Posterior vena cava (tissue), 2 donors: ENCODE measurements at places on chromosomes 5 and 9. TPM values are rescaled to one million over a fixed set of nuclear protein-coding genes. Genes with fewer than 3 reads are reported as not detected.

- DNase-seq, result no peak
These were observed 36.7 kb upstream of the SLC36A2 start for GRCh38 chr5:151384106-151384505.

THBS4 gene
- total RNA-seq, result 80.2 TPM

DNA sequence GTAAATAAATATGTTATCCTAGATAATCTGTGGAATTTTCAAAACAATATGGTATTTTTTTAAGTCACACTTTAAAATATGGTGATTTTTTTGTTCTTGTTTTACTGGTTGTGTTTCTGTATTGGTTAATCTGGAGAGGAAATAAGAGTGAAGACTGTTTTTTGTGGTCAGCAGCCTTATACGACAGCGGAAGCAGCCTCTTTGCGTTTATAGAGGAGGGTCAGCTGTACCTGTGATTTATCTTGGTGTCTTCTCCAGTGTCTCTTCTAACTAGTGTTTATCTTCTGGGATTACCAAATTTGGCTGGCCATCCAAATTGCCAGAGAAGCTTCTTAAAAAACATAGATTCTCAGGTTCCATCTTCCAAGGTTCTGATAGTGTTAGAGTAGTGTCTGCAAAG lies 58.7 kb downstream of the ICE1 start:
- DNase-seq, result no peak

DNA sequence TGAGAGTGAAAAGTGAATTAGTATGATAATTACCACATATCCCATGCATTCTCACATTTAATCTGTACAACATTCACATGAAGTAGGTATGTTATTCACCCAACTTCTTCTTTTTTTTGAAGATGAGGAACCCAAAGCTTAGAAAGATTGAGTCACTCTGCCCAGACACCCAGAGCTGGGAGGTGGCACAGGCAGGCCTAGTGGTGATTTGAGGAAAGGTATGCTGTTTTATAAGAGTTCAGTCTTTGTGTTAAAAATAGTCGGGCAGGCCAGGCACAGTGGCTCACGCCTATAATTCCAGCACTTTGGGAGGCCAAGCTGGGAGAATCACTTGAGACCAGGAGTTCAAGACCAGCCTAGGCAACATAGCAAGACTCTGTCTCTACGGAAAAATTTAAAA lies 285.3 kb downstream of the NR3C1 start:
- DNase-seq, result no peak

DNA sequence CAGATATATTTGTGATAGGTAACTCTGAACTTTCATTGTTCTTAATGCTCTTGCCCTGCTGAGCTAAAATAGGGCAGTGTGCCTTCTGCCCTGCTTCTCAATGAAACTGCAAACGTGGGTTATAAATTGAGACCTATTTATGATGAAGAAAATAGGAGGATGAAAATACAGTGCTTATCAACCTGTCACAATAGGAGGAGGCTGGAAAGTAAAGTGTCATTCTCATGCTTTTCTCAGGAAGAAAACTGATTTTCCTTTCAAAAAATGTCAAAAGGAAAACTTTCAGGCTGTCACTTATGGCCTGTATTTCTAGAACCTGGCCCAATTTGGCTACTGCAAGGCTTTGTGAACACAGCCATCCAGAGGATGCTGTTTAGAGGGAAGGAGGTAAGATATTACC lies 130.3 kb upstream of the TUSC1 start:
- no peak for DNase-seq

DNA sequence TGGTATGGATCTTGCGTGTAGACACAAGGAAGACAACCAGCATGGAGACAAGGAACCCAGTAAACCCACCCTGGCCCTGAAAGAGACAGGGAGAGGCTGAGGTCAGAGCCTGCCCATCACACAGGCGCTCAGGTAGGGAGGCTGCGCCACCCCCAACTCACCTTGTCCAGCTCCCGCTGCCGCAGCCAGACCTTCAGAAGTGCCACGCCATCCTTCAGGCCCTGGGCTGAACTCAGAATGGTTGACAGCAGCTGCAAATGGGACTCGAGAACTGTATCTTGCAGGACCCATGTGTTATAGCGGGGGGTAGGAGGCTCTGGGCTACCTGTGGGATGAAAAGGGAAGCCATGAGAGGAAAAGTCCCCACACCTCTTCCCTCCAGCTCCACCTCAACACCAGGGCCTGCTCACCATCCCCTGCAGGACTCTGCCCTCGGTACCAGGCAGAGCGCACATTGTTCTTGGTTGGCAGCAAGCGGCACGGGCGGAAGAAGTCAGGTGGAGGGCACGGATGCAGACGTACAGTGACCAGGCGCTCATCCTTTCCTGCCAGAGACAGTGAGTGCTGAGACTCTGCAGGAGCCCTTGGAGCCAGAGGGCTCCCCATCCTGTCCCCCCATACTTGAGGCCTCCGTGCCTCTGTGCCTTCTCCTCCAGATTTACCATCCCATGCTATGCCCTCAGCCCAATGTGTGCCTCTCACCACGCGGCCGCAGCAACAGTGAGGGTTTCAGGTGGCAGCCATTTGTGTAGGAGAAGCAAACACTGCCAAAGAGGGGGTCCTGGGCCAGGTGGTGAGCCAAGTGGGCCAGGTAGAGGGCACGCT lies 4.7 kb downstream of the NOL6 start:
- DNase-seq, result peak; percentile 50

- no peak for DNase-seq
These were observed 4.1 kb downstream of the OR2V1 start for GRCh38 chr5:181126841-181127240.

GRCh38 chr9:108376140-108376539 lies 479.6 kb downstream of the ACTL7B start:
- DNase-seq, result no peak

SLC6A18 gene
- not detected for total RNA-seq

DNA sequence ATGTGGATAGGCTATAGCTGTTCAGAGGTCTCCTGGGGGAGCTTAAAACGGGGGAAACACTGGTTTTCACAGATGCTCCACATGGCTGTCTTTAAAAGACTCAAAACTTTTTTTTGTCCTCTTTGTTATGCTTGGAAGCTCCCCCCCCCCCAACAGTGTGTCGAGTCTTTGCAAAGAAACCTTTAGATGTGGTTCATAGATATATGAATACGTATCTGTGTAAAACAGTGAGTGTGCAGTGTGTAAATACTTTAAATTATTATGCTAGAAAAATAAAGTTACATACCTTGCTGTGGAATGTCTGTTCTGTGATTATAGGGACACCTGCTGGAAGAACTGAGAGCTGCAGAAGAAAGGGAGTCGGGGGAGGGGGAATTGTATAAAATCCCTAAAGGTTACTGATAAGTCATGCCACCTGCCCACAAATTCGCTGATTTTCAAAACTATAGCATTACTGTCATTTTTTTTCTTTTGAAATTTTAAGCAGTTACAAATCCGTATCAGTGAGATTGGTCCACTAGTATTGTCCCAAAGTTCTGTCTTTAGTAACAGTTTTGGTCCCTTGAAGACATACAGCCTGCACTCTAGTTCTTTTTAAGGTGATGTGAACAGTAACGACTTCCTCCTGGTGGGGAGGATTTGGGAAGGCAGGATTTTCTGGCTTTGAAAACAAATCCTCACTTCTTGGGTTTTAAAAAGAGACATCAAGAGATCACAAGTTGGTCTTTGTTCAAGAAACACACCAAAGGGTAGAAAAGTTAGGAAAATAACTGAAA lies 22.9 kb downstream of the RGMB start:
- no peak for DNase-seq

GRCh38 chr9:87112656-87113055 lies 165.3 kb upstream of the GAS1 start:
- no peak for DNase-seq

DNA sequence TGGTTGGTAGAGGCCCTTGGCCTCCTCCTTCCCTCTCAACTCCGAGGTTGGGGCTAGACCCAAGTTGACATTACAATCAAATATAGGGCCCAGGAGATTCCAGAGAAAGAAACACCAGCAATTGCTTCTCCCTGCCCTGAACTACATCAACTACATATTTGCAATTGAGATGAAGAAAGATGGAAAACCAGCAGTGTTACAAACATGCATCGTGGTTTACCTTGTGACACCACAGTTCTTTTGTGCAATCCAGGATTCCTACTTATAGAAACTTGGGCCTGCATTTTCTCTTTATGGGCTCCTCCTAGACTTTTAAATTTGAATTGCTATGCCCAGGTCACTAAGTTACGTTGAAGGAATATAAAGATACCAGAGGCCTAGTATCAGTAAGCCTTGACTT lies 126.7 kb downstream of the DCP2 start:
- no peak for DNase-seq

DNA sequence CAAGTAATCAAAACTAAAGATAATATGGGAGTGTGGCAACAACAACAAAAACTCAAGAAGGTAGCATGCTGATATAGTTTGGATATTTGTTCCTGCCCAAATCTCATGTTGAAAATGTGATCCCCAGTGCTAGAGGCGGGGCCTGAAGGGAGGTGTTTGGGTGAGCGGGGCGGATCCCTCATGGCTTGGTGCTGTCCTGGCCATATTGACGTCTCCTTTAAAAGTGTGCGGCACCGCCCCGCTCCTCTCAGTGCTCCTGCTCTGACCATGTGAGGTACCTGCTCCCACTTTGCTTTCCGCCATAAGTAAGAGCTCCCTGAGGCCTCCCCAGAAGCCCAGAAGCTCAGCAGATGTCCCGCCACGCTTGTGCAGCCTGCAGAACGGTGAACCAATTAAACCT lies 25.6 kb downstream of the MED27 start:
- DNase-seq, result no peak

CAMK2A gene
- total RNA-seq, result 0.23 TPM

DNA sequence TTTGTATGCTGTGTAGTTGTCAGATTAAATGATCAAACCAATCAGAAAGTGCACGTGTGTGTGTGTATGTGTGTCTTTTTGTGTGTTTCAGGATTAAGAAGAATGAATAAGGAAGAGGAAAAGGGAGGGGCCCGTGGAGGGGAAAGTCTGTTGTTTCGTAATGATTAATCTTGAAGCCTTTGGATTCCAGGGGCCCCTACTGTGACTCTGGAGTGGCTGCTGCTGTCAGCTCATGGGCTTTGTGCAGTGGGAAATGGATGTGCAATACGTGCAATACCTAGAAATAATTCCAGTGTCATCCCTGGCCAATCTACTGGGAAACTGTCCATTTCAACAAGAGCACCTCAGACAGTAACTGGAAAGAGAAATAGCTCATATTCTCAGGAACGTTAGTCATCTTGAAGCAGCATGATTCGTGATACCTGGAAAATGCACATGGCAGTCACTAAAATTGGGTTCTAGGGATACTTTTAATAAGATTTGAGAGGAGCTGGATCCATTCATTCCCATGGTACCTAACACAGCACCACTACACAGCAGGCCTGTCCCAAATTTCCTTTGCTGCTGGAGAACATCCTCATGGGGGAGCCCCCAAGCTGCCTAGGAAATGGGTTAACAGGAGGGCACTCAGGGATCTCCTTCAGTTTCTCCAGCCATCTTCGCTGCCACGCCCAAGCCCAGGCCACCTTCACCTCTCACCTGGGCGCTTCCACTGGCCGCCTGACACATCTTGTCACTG lies 186.3 kb downstream of the NR3C1 start:
- no peak for DNase-seq
